ENCODE measurements at places on chromosomes 1 and 21.

DNA sequence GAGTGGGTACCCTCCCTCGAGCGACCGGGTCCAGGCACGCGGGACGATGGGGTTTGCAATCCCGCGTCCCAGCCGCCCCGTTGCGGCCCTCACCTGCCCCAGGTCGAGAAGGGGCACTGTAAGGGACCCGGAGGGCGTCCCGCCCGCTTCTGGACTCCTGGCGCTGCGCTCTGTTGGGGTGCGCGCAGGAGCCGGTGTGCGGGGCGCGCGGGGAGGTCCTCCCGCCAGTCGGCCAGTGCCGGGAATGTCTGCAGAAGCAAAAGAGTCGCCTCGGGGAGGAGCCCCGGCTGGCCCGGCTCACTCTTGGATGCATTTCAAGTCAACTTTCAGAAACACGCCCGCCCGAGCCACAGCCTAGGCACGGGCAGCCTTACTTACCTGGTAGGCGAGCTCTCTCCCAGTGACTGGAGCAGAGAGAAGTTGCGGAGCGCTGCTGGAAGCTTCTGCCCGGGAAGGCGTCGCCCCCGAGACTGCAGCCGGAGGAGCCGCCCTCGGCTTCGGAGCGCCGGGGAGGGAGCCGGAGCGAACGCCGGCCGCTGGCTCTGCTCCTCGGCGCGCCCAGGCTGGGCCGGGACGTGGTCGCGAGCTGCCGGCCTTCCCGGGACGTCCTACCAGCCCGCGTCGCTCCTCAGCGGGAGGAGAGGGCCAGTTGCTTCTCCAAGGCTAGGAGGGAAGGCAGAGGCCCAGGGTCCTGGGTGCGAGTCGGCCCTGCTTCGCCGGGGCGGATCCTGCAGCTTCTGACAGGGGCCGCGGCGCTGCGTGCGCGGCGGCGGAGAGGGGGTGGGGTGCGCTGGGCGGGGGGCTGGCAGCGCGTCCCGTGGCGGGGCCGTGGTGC lies at the start of gene LMX1A:
Gene LMX1A (minus strand): TSS at position 739 of the 835 bp plus-strand sequence. CDS start 1,156 bp downstream, outside the sequence.
- no peak for DNase-seq

GRCh38 chr1:200184196-200184595 lies 156.7 kb downstream of the NR5A2 start:
- no peak for DNase-seq

DNA sequence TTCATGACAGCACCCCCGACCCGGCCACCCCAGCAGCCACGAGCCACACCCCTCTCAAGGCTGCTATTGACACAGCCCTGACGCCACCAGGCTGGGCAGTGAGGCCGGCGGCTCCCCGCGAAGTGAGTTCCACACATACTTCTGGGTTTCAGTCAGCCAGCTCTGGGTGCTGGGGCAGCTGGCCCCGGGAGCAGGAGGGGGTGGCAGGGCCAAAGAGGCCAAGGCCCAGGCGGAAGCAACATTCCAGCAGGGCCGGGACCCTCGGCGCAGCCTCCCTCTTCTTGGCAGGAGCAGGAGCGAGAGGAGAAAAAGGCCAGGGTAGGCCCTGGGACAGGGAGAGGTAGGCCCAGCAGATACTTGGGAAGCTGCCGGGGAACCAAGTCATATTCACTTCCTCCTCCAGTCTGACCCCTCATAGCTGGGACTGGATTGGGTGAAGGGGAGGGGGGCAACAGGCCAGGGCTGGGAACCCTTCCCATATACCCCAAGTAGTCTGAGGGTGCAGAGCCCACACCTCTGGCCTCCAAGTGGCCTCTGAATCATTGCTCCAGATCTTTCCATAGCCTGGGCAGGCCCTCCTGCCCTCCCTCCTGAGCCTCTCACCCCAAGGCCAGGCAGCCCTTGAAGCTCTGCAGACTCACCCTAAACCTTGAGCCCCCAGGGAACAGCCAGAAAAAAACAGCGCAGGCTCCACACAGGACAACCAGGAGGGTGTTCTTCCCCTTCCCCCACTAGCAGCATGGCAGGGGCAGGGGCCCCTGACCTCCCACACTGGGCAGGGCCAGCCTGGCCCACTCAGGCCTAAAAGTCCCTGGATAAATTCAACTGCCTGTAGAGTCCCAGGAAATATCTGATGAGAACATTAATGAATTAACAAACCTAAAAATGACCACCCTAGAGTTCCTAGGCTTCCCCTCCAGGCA lies 5.7 kb downstream of the HSPG2 start:
- DNase-seq: no peak

- no peak for DNase-seq
Observed at GRCh38 chr1:245587435-245588115, 432.8 kb downstream of the KIF26B start.

DNA sequence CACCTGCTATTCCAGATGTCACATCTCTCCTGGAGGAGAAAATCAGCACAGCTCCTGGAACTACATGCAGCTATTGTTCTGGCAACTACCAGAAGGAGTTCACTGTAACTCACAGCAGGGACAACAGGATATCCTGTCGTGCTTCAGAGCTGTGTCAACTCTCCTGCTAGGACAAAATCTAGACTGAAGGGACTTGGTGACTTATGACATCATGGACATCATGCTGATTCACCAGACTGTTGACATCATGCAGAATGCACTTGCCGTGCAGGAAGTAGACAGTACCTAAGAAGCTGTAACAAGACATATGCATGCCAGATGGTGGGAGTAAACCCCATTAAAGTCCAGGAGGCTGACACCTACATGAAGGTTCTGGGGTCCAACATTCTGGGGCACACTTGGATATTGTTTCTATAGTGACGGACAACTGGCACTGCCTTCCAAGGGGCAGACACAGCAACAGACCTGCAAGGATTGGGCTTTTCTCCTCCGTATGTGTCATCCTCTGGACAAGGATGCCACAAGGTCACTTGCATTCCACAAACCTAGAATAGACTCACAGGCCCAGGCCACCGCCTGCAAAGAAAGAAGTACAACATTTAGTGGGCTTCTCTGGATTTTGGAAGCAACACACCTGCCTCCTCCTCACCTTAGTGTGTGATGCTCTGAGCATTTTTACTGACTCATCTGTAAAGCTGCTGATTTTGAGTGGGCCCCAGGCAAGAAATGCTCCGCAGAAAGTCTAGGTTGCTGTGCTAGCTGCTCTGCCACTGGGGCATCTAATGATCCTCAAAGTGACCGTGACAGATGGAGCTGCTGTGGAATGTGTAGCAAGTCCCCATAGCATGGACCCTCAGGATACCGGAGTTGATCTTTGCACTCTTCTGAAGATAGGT lies 249.2 kb downstream of the MATN1 start:
- no peak for DNase-seq

DNA sequence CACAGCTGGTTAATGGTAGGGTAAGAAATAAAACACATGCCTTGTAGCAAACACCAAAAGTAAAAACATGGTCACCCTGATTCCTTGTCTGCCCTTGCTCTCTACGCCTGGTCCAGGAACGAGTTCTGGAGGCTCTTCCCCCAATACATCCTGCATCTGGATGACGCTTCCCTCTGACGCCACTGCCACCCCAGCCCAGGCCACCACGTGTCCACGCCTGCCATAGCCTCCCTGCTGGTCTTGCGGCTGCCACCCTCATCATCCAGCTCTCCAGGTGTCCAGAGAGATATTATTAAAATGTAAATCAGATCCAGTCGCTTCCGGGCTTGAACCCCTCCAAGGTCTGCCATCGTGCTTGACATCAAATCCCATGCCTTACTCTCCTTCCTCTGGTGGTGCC lies 39.3 kb downstream of the IGSF21 start:
- DNase-seq: no peak

GRCh38 chr1:221740993-221741702 lies 741 bp downstream of the DUSP10 start:
- DNase-seq: peak; percentile 27

DNA sequence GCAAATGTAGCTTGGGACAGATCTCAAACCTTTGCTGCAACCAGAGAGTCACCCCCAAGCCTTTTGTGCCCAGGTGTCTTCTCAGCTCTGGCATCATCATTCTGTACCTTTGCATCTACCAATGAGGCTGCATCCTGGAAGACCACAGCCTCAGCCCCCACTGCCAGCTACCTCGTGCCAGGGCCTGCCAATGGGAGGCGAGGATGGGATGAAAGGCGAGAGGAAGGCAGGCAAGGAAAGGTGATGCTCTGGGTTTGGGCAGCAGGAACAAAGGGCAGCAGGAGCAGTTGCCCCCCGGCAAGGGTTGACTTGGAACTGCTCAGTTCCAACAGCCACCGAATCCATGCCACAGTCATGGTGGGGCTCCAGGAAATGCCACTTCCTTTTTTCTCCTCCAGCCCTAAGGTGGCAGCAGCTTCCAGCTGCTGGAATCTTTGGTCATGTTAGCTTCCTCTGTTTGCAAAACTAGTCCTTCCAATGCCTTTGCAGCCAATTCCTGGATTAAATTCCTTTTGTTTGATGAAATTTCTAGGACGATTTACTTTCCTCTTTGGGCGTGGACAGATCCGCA lies 651.6 kb downstream of the NPHP4 start:
- DNase-seq: no peak

DNA sequence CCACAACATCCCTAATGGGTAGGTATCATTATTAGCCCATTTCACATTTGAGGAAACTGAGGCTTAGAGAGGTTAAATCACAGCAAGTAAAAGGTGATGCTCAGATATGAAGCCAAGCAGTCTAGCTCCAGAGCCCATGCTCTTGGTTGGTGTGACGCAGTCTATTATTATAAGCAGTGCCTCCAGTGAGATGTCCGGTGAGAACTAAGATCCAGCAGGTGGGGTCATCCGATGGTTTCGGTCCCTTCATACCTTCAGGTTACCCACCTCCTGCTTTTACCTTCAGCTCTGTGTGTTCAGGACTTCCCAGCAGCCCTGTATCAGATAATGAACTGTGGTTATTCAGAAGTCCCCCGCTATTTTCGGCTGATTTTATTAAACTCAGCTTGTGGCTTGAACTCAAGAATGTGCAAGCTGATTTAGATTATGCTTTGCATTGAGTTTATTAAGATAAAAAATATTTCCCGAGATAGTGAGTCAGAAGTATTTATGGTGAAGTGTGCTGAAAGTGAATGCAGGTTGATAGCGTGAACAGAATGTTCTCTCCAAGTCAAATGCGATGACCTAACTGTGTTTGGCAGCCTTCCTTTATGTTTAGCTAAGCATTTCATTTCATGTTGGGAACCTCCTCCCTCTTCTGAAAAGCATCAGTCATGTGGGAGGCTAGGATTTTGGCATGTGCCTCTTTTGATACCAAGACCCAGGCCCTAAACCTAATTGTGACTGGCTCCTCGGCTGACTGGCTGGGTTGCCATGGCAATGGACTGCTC lies 160.9 kb upstream of the UBE2U start:
- DNase-seq: no peak

DNA sequence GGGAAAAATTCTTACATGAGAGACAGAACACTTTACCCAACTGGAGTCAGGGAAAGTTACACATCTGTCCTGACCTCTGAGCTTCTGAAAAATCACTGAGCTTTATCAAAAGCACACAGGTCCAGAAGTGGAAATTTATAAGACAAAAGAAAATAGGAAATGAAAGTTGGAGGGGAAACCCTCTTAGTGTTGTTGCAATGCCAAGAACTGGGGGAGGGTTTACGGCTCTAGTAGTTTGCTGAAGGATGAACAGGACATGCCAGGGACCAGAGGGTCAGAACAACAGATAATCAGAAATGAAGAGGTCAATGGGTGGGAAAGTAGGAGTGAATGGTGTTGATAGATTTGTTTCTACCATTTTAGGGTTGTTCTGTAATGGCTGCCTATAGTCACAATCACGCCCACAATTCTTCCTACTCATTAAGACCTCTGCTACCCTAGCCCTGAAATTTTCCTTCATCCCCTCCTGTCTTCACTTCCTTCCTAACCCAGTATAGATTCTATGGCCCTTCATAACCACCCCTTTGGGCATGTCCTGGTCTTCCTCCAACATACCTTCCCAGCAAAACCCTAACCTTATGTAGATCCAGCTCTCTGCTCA lies 30.3 kb upstream of the FMOD start:
- DNase-seq: no peak

DNA sequence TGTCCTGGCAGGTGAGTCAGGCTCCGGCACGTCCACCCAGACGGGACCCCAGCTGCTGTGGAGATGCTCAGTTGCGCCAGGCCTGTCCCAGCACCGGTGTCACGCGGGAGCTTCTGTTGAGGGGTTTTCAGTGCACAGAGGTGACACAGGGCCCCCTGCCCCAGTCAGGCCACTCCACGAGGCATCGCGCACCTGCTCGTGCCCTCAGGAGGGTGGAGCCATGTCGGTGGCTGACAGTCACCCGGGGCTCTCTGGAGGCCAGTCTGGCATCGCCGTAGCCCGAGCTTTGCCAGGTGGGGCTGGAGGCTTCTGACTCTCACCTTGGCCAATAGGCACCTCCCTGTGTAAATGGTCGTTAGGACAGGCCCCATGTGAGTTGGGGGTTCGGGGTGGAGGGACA lies 11.1 kb downstream of the TMEM240 start:
- DNase-seq: no peak

DNA sequence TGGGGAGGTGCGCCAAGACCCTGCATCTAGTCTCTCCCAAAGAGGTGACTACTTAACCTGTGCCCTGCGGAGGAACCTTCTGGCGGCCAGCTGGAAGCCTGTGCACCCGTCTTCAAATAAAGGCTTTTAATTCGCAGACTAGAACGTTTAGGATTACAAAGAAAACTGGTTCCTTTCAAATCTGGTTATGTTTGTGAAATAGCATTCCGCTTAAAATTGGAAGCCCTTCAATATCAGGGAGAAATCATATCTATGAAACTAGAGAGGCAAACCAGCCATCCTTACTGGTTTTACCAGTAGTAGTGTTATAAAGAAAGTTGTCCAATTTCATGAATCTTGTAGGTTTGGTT lies 250.8 kb downstream of the FAM72C start:
- DNase-seq: no peak

GRCh38 chr1:217052196-217052595 lies 329.0 kb upstream of the ESRRG start:
- DNase-seq: no peak

DNA sequence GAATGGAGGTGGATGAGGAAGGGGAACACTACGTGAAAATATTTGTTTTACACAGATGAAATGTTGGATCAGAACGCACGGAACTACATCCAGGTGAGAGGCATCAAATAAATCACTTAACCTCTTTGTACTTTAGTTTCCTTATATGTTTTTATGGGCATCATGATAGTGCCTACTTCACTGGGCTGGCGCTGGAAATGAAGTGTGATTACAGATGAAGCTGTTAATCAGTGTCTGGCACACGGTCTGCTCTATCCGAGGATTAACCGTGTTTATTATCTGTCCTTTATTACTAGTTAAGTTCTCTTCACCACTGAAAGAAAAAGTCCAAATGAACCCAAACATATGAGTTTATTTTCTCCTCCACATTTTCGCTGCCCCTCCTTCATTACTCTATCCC lies 96.0 kb upstream of the TRABD2B start:
- DNase-seq: no peak

- DNase-seq: no peak
Observed at GRCh38 chr1:113467991-113468390, 77.7 kb downstream of the MAGI3 start.

DNA sequence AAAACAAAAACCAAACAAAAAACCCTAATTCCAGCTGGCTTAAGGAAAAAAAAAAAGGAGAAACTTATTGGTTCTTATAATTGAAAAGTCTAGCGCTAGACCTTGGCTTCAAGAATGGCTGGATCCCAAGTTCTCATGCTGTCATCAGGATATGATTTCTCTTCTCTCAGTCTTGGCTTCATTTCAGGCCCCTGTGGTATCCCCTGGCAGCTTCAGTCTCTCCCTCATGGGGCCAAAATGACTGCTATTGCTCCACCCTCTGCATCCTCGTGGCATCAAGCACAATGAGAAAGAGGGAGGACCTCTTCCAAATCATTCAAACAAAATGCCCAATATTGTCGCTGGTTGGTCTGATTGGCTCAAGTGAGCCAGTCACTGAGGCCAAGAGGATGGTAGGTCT lies 80.7 kb downstream of the GIPC2 start:
- no peak for DNase-seq

Measured in stimulated activated CD4-positive, alpha-beta T cell treated with anti-CD3 and anti-CD28 coated beads, Interleukin-2, amount 100 ng/mL, for 24 hours (primary cell).